Adrenal gland (tissue), 19 donors: ENCODE measurements at places on chromosomes 7 and 10. TPM values are rescaled to one million over a fixed set of nuclear protein-coding genes. Genes with fewer than 3 reads are reported as not detected.

Gene PTPN20
- polyA plus RNA-seq = 18.2 TPM

DNA sequence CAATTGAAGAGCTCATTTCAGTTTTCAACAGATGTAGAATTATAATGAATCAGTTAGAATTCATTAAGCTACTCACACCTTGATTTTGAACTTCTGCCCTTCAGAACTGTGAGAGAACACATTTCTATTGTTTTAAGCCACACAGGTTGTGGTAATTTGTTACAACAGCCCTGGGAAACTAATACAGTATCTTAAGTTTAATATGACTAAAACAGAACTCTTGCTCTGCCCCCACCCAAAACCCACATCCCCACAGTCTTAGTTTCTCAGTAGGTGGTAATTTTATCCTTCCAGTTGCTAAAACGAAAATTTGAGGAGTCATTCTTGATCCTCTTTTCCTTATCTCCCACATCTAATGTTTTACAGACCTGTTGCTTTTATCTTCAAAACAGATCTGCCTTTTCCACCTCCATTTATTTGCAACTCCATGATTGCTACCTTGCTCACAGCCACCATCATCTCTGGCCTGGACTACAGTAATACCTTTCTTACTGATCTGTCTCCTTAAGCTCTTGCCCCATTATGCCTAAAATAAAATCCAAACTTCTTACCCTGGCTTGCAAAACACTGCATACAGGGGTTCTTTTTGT is 72.8 kb upstream of the NXPH1 start:
- DNase-seq = no peak
- H3K27ac ChIP-seq = no peak overlapping the region
- peaks cover 22% of the 10 kb centered on the region for H3K4me1 ChIP-seq
- H3K4me3 ChIP-seq = no peak overlapping the region
- H3K36me3 ChIP-seq = no peaks in the 10 kb centered on the region

GRCh38 chr7:127438836-127439235 is 46.3 kb upstream of the ZNF800 start:
- H3K27me3 ChIP-seq = no peaks in the 10 kb centered on the region
- H3K4me1 ChIP-seq = no peaks in the 10 kb centered on the region
- no peaks in the 10 kb centered on the region for H3K36me3 ChIP-seq
- H3K27ac ChIP-seq = no peak overlapping the region
- no peak for DNase-seq

GRCh38 chr7:2629746-2630681 is 1.8 kb upstream of the TTYH3 start:
- peaks cover 27% of the 10 kb centered on the region for H3K4me1 ChIP-seq
- H3K4me3 ChIP-seq = no peak overlapping the region
- no peak overlapping the region for H3K27ac ChIP-seq
- no peaks in the 10 kb centered on the region for H3K36me3 ChIP-seq

- H3K4me1 ChIP-seq = peaks cover 10% of the 10 kb centered on the region
- no peak overlapping the region for H3K27ac ChIP-seq
- H3K4me3 ChIP-seq = no peak overlapping the region
- no peaks in the 10 kb centered on the region for H3K27me3 ChIP-seq
Measured at GRCh38 chr7:25541094-25541821, 313.0 kb upstream of the NPVF start.
